ENCODE measurements at places on chromosomes 1 and 21.
A peak's percentile ranks its signal among the peaks of the same experiment; 100 is the strongest.

GRCh38 chr1:169024800-169025271 is 81.7 kb upstream of the ATP1B1 start:
- DNase-seq, result no peak

DNA sequence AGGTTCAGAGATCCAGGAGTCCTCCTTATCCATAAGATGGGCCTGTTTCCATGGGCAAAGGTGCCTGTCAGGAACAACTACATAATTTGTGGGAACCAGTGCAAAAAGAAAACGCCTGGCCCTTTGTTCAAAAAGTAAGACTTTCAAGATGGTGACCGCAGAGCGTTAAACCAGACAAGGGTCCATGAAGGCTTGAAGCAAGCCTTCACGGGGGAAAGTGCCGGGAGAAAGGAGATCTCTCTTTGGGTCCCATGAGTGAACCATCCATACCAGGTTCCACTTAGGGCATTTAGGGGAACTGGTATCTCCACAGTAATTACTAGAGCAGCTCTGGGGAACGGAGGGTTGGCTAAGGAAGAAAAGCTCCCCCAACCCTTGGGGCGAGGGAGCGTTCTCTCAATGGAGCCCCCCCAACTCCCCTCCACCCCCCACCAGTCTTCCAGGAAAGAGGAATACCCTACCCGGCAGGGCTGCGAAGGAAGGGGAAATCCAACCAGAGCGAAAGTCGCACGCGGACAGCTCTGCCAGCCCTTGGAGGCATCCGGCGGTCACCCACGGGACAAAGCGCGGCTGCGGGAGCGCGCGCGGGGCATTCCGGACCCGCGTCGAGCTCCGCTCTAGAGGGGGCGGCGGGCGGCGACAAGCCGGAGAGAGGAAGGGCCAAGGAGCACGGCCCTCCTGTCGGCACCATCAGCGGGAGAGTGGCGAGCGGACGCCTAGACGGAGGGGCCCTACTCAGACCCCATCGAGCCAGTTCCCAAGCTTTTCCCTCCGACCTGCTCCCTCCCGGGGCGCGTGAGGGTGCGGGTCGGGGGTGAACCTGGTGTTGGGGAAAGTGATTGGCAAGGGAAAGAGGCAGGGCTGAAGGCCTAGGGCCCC is 687 bp upstream of the RASSF5 start:
- DNase-seq, result peak; percentile 75

DNA sequence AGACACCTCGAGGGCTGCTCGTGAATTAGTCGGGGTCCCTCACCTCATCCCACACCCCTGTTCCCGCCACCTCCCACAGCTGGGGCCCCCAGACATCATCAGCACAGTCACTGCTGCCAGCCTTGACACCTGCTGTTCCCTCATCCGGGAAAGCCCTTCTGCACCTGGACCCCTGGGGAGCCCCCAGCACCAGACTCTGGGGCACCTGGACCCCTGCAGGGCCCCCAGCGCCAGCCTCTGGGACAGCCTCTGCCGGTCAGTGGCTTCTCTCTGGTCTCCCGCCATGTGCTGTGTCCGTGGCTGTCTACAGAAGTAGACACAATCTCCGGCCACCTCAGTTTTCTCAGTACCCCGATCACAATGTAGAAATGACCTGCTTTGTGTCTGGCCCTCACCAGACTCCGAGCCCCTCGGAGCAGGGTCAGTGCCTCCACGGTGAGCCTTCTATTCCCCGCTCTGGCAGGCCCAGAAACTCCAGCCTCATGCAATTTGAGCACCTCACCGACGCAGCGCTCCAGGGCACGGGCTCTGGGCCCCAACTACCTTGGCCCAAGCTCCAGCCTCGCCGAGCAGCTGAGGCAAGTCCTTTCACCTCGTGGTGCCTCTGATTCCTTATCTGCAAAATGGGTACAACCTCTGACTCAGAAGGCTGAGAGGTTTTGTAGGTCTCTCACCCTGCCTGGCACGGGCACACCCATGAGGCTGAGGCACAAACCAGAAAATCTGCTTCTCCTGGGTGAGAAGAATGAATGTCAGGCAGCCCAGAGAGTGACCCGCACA is 84.7 kb downstream of the RIPK4 start:
- no peak for DNase-seq

- DNase-seq, result no peak
These were observed 77.9 kb downstream of the CDC7 start for GRCh38 chr1:91578320-91579109.

- no peak for DNase-seq
These were observed 44.5 kb downstream of the PIK3R3 start for GRCh38 chr1:46087891-46088290.

DNA sequence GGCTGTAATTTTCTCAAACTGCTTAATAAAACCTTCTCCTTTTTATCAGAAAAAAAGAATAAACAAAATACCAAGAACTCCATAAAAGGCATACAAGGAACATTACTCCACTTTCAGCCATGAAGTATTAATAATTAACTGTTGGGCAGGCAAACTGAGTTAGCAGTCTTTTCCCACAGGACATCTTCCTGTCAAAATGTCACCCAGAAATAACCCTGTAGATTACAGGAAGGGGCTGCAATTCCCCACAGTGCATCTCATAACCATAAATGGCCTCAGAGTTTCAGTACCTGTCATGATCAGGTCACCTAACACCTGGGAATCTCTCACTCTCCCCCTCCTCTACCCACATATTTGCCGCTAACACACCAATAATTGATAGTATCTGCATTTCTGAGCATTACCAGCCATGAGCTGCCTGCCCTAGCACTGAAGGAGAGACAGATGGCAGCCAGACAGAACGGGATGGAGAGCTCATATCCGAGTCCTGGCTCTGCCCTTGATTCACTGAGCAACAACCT is 475.0 kb downstream of the SMYD3 start:
- no peak for DNase-seq

DNA sequence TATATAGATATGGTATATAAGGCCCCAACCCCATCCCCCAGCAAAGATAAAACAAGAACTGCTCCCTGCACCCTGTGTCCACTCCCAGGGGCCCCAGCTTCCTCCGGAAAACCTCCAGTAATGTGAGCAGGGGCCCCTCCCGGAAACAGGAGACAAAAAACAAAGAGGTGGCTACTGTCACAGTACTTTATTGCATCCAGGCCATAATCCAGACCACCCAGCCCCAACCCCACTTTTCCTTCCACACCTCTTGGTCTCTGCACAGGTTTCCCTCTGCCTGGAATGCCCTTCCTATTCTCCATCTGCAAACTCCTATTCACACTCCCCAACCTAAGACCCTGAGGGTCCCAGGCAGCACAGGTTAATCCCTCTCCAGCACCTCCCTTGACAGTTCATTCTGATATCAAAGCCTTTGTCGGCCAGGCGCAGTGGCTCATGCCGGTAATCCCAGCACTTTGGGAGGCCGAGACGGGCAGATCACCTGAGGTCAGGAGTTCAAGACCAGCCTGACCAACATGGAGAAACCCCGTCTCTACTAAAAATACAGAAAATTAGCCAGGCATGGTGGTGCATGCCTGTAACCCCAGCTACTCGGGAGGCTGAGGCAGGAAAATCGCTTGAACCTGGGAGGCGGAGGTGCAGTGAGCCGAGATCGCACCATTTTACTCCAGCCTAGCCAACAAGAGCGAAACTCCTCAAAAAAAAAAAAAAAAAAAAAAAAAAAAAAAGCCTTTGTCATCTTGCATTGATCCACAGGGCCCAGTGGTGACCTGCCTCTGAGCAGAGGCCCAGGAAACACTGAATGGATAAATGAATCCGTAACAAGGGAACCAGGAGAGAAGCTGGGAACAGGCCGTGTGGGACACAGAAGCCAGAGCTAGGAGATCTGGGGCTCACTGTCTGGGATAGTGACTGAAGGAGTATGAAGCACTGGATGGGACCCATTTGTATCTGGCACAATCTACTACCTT is 2.3 kb upstream of the AUNIP start:
- no peak for DNase-seq

GRCh38 chr1:67918067-67918466 is 84.8 kb upstream of the GNG12 start:
- DNase-seq, result no peak

DNA sequence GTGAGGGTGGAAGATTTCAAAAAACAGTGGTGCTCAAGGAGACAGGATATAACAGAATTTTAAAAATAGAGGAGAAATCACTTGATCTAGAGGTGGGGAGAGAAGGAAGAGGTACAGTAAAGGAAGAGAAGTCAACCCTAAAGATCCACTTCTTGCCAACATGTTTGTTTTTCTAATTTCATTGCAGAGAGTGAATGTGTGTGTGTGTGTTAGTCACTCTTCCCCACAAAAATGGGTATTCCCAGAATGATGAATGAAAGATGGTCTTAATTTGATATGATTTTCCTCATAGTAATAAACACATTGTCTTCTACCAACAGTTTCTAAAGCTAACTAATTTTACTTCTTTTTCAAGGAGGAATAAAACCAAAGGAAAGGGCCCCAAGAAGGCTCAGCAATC is 74.2 kb upstream of the NGF start:
- no peak for DNase-seq

- DNase-seq, result peak; percentile 86
These were observed 11.9 kb upstream of the TCP10L start for GRCh38 chr21:32597205-32597604.

- peak; percentile 91 for DNase-seq
These were observed 18.9 kb upstream of the COL6A2 start for GRCh38 chr21:46078978-46079351.

- DNase-seq, result peak; percentile 99
These were observed 29.2 kb downstream of the EPHB2 start for GRCh38 chr1:22739648-22740385.

DNA sequence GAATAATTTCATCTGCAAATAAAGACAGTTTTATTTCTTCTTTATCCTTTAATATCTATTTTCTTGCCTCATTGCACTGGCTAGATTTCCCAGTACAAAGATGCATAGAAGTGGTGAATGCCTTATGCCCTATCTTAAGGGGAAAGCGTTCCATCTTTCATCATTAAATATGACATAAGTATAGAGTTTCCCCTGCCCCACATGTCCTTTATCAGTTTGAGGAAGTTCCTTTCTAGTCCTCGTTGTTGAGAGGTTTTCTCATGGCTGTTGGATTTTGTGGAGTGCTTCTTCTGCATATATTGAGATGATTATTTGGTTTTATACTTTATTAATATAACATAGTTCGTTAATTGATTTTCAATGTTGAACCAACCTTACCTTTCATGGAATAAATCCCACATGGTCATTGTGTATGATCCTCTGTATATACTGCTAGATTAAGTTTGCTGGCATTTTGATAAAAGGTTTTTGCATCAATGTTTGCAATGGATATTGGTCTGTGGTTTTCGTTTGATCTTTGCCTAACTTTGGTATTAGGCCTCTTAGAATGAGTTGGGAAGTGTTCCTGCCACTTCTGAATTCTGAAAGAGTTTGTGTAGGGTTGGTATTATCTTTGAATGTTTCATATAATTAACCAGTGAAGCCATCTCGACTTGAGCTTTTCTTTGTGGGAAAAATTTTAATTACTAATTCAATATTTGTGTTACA is 15.6 kb downstream of the PRKACB start:
- no peak for DNase-seq

GRCh38 chr1:235557495-235557894 is 53.2 kb upstream of the B3GALNT2 start:
- no peak for DNase-seq

GRCh38 chr1:53341521-53341895 is 13.6 kb upstream of the LRP8 start:
- DNase-seq, result no peak

GRCh38 chr1:50305808-50306207 is 117.4 kb downstream of the DMRTA2 start:
- DNase-seq, result no peak

DNA sequence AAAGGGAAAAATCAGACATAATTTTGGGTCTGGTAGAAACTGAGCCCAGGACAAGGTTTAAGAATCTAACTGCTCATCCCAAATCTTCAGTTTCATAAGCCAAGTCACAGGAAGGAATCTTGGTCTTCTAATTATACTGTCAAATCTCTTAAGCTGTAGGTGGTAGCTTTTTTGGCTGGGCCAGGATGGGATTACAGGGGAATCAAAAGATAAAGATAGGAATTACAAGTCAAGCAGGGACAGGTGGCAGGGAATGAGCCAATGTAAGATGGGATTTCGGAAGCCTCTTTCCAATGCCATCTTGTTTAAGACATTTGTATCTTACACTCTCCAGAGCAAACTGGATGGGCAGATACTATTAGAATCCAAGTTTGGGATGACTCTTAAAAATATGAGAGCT is 383.5 kb downstream of the KCNH1 start:
- no peak for DNase-seq

- no peak for DNase-seq
These were observed 59.5 kb upstream of the KDM4A start for GRCh38 chr1:43590388-43590925.

All from osteoblast (primary cell).